ENCODE measurements at places on chromosomes 7 and 10.

DNA sequence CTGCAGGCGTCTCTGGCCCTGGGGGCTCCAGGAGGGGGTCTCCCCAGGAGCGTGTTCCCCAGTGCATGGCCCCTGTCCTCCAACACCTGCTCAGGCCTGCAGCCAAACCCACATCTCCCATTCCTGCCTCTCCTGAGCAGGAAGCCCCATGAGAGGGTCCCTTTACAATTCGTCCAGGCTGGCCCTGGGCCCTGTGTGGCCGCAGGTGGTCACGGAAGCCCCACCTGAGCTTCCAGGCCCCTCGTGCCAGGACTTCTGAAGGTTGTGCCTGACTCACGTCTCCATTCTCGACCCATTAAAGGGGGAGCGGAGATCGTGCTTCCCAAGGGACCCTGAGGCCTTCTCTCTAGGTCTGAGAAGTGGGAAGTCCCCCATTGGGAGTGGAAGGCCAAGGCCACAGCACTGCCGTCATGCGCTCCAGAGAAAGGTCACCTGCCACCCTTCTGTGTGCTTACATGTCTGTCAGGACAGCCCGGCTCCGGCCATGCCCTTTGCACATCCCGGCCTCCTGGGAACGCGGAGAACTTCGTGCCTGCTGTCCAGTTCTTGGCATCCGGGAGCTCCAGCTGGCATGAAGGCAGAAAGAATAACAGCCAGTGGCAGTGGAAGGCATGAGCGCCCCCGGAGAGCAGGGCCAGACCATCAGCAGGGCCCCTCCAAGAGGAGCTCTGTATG lies 382.3 kb downstream of the DNAJB6 start:
- DNase-seq = no peak
- no peak overlapping the region for H3K4me3 ChIP-seq
- H3K36me3 ChIP-seq = no peaks in the 10 kb centered on the region

- H3K36me3 ChIP-seq = no peaks in the 10 kb centered on the region
- peaks cover 3% of the 10 kb centered on the region for H3K4me1 ChIP-seq
- no peak for DNase-seq
- H3K27ac ChIP-seq = no peak overlapping the region
- no peaks in the 10 kb centered on the region for H3K27me3 ChIP-seq
Measured at GRCh38 chr7:66047426-66047825, 28.2 kb upstream of the ASL start.

DNA sequence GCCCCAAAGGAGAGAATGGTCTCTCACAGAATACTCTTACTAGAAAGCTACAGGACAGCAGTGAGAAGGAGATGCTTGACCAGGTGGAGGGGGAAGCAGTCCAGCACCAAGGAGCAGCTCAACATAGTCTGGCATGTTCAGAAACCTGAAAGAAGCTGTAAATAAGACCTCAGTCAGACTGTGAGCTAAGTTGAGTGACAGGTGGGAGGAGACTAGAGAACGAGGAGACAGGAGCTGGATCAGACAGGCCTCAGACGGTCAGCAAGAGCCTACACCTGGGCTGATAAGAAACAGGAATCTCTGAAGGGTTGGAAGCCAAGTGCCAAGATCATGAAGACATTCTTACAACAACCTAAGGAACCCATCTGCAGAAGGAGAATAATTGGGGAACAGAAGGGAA lies 54.5 kb downstream of the ELMO1 start:
- no peaks in the 10 kb centered on the region for H3K27me3 ChIP-seq
- H3K4me3 ChIP-seq = no peak overlapping the region
- H3K4me1 ChIP-seq = peaks cover 3% of the 10 kb centered on the region
- no peaks in the 10 kb centered on the region for H3K36me3 ChIP-seq

- no peak overlapping the region for H3K27ac ChIP-seq
- H3K36me3 ChIP-seq = no peaks in the 10 kb centered on the region
- H3K4me1 ChIP-seq = no peaks in the 10 kb centered on the region
- DNase-seq = no peak
- H3K27me3 ChIP-seq = no peaks in the 10 kb centered on the region
Measured at GRCh38 chr7:68267486-68267885, 1270.9 kb downstream of the TYW1 start.

- no peak overlapping the region for H3K4me3 ChIP-seq
- H3K27ac ChIP-seq = no peak overlapping the region
- DNase-seq = no peak
- H3K27me3 ChIP-seq = no peaks in the 10 kb centered on the region
Measured at GRCh38 chr10:59877191-59877671, 29.1 kb downstream of the CCDC6 start.

GRCh38 chr7:36686499-36686898 lies 37.8 kb downstream of the AOAH start:
- H3K36me3 ChIP-seq = no peaks in the 10 kb centered on the region
- DNase-seq = no peak
- H3K27me3 ChIP-seq = no peaks in the 10 kb centered on the region
- no peaks in the 10 kb centered on the region for H3K4me1 ChIP-seq
- no peak overlapping the region for H3K27ac ChIP-seq
- H3K4me3 ChIP-seq = no peak overlapping the region

GRCh38 chr7:114886241-114886640 lies 35.7 kb upstream of the MDFIC start:
- DNase-seq = no peak
- no peaks in the 10 kb centered on the region for H3K36me3 ChIP-seq
- H3K27ac ChIP-seq = no peak overlapping the region
- H3K27me3 ChIP-seq = no peaks in the 10 kb centered on the region

- no peaks in the 10 kb centered on the region for H3K27me3 ChIP-seq
- peaks cover 32% of the 10 kb centered on the region for H3K4me1 ChIP-seq
- no peak overlapping the region for H3K4me3 ChIP-seq
- DNase-seq = no peak
- no peaks in the 10 kb centered on the region for H3K36me3 ChIP-seq
Measured at GRCh38 chr10:16987206-16987621, 142.4 kb downstream of the CUBN start.

GRCh38 chr10:62317257-62317656 lies 48.6 kb upstream of the RTKN2 start:
- no peak overlapping the region for H3K27ac ChIP-seq
- no peaks in the 10 kb centered on the region for H3K36me3 ChIP-seq
- H3K4me1 ChIP-seq = no peaks in the 10 kb centered on the region
- no peak for DNase-seq
- no peaks in the 10 kb centered on the region for H3K27me3 ChIP-seq

- DNase-seq = no peak
- H3K4me1 ChIP-seq = no peaks in the 10 kb centered on the region
- H3K4me3 ChIP-seq = no peak overlapping the region
Measured at GRCh38 chr10:129400426-129400825, 66.6 kb upstream of the MGMT start.

DNA sequence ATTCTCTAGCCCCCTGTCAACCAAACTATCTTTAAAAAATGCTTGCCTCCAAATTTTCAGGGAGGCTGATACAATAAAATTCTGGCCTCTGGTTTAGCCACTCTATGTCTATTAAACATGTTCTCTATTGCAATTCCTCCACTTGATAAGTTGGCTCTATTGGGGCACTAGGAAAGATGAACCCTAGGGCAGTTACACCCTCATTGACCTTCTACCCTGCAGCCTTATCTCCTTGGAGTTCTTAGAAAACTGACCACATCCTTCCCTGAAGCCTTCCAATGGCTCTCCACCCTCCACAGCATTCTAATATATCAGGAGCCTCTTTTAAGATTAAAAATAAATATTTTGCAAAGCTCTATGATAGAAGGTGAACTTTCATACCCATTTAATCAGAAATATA lies 30.6 kb downstream of the SVOPL start:
- no peak for DNase-seq
- H3K27me3 ChIP-seq = no peaks in the 10 kb centered on the region
- H3K27ac ChIP-seq = no peak overlapping the region
